Keratinocyte (primary cell): ENCODE measurements at places on chromosomes 11 and 22.

DNA sequence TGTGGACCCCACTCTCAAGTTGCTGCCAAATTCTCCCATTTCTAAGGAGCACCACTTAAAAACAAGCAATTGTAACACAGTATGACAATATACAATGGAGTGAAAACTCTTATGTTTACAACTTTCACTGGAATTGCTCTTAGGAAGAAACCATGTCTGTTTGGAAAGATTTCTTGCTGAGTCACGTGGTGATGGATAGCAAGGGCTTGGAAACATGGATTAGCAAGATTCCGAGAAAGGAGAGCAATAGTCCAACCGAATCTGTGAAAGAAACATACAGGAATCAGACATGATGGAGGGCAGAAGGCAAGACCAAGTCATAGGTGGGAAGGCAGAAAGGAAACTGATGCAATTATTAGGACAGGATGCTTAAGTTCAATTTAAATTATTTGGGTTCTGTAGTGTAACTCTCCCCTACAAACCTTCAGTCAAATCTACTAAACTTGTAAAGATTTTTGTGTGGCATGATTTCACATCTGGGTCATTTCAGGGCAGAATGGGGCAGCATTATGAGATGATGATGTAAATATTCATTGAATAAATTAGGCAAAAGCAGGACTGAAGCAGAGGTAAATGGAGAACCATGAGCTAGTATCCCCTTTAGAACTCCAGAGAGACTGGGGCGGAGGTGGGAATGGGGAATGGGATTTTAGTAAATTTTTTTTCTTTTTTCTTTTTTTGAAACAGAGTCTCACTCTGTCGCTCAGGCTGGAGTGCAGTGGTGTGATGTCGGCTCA lies 27.8 kb upstream of the THY1 start:
- no peak for DNase-seq

GRCh38 chr11:107691000-107691750 lies 20.7 kb downstream of the SLN start:
- DNase-seq, result no peak

GRCh38 chr11:69161117-69161407 lies 5.3 kb downstream of the SMIM38 start:
- no peak for DNase-seq

- no peak for DNase-seq
Observed at GRCh38 chr11:37710031-37710430, 1112.0 kb upstream of the RAG2 start.

GRCh38 chr22:30877662-30878515 lies 90.7 kb downstream of the MORC2 start:
- no peak for DNase-seq

GRCh38 chr11:30431127-30431814 lies 108.4 kb downstream of the ARL14EP start:
- DNase-seq, result no peak

GRCh38 chr11:117423046-117423575 lies 95.5 kb downstream of the CEP164 start:
- DNase-seq, result no peak

DNA sequence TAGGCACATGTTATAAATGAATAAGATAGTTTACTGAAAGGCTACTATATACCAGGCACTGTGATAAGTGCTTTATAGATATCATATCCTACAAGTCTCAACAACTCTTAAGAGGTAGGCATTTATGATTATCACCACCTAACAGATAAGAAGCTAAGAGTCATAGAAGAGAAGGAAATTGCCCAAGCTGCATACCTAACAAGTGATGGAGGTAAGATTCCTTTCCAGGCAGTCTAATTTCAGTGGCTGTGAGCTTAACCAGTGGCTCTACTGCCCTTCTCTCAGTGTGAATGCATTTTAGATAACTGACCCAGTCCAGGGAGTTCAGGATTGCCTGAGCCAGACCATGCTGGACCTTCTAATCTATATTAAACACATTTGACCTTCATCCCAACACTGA lies 39.2 kb downstream of the HEPHL1 start:
- peak; percentile 48 for DNase-seq

DNA sequence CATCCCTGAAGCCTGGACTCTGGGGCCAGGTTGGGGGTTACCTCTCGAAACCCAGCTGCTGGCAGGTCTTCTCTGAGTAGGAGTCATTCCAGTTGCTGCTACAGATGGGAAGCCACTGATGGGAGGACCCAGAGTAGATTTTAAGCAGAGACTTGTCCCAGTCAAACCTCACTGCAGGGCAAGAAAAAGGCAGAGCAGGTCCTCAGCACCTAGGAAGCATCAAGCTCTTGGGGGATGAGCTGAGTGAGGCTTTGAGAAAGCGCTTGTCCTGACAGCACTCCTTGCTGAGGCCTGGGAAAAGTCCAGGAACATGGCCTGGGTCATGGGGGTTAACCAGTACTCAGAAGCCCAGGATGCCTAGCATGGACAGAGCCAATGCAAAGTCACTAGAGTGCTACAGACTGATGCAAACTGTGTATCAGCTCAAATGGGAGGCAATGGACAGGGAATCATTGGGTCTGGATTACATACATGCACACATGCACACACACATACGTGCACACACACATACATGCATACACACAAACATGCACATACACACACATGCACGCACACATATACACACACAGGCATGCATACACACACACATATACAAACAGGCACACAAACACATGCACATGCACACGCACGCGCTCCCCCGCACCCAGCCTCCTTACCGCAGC lies 15.3 kb downstream of the TMPRSS13 start:
- no peak for DNase-seq

DNA sequence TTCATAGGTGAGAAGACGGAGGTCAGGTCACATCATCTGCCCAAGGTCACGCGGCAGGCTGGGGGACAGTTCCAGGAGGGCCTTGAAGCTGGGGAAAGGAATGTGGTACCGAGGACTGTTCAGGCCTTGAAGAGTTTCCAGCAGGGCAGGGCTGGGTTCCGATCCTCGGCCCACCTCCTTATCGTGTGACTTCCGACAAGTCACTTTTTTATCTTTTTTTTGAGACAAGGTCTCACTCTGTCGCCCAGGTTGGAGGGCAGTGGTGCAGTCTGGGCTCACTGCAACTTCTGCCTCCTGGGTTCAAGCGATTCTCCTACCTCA lies 623 bp downstream of the NDUFS8 start:
- no peak for DNase-seq
